ENCODE measurements at places on chromosomes 3 and 15.

DNA sequence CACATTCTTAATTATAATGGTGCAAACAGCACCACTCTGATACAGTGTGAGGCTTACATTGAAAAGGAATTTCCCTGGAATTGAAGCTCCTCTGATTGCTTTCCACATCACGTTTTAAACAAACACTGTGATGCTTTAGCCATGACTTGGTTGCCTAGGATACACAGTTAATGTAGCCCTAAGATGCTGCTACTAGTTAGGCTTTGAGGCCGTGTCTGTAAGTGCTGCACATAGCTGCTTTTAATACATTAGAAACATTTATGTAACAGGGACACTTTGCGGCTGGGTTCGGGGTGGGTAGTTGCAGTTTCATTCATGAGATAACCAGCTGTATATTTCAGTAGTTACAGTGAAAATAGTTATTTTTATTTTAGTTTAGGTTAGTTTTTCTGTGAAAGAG is 334.7 kb downstream of the NLGN1 start:
- DNase-seq: no peak

GRCh38 chr3:13013994-13014754 is 59.1 kb downstream of the IQSEC1 start:
- DNase-seq: no peak

- DNase-seq: no peak
Measured at GRCh38 chr3:155869691-155870090, 759 bp upstream of the GMPS start.

- no peak for DNase-seq
Measured at GRCh38 chr3:181941250-181941649, 229.5 kb downstream of the SOX2 start.

- no peak for DNase-seq
Measured at GRCh38 chr3:124774327-124774718, 44.1 kb downstream of the UMPS start.

GRCh38 chr3:176785171-176785570 is 412.1 kb downstream of the TBL1XR1 start:
- no peak for DNase-seq

GRCh38 chr3:169237201-169237600 is 426.3 kb downstream of the MECOM start:
- DNase-seq: no peak

DNA sequence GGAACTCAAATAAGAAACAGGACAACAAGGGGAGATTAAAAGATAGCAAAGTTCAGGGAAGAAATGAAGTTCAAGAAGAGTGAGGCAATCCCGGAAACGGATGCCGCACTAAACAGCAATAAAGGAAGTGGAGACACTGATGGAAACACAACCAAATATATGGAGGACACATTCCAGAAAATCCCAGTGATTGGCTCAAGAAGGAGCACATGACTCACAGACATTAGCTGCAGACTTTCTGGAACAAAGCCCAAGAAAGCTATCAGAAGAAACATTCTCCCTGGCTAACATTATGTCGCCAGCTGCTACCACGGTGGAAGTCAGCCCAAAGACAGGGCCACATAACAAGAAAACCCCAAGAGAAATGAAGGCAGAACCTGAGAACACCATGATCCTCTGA is 18.1 kb upstream of the VGLL4 start:
- no peak for DNase-seq

- DNase-seq: no peak
Measured at GRCh38 chr3:59262076-59262498, 212.3 kb upstream of the CFAP20DC start.

- no peak for DNase-seq
Measured at GRCh38 chr3:52171514-52172261, 17.5 kb upstream of the POC1A start.

DNA sequence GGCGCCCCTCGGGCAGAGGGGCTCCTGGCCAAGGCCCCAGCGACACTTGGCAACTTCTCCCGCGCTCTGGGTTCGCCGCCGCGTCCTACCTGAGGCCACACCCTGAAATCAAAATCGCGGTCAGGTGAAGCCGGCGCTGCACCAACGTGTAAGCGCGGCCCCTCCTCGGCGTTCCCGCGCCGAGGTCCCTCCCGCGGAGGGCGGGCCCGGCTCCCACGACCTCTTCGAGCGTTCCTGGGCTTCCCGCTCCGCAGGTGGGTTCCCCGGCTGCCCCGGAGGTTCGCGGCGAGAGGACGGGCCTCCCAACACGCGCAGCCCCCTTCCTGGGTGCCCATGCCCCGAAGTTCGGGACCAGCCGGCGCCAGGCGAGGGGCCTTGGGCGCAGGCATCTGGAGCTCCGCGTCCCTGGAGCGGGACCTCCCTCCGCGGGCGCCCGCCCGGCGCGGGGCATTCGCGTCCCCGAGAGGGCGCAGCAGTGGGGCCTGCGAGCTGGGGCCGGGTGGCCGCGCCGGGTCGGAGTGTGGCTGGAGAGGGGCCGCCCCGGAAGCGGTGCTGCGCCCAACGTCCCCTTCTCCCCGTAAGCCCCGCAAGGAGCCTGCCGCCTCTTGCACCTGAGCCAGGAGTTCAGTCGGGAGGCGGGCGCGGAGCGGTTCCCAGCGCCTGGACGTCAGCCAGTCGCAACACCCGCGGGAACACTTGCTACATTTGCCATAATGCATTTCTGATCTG is 13.7 kb downstream of the PAK6 start:
- no peak for DNase-seq

GRCh38 chr3:82022836-82023235 is 261.4 kb upstream of the GBE1 start:
- no peak for DNase-seq

DNA sequence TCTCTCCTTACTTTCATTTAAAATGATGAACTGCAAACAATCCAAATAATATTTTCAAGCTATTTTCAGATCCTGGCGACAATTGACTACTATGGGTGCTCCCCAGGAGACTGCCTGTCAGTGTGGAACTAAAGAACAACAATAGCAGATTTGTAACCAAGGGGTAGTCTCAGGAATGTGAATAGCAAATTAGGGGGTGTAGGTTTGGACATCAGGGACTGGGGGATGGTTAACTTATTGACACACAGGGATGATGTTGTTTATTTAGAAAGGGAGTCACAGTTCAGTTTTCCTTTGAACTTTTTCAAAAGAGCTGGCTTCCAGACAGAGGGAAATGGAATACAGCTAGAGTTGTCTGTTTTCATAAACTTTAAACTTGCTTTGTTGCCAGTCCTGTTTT is 229.8 kb downstream of the LRTM1 start:
- DNase-seq: no peak

DNA sequence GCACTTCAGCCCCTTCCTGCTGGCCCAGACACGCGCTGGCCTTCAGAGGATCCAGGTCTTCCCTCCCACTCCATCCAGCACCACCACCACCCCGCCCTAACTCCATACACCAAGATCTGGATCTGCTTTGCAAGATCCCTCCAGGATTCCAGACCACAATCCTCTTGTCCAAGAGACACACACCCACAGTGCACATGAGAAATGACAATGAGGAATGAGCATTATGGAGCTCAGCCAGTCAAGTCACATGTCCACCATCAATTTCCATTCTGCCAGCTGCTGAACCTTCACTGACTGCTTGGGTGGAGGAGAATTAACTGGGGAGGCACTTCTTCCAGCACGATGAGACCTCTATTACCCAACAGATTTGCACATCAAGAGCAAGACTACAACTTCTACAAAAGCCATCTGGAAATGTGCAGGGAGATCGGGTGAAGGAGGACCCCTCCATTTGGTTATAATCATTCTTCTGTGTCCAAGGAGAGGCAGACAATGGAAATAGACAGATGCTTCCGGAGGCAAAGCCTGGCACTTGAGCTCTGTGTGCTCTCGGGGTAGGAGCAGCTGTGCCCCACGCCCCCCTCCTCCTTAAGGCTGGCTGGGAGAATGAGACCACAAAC is 12.3 kb upstream of the SPATA12 start:
- DNase-seq: no peak

DNA sequence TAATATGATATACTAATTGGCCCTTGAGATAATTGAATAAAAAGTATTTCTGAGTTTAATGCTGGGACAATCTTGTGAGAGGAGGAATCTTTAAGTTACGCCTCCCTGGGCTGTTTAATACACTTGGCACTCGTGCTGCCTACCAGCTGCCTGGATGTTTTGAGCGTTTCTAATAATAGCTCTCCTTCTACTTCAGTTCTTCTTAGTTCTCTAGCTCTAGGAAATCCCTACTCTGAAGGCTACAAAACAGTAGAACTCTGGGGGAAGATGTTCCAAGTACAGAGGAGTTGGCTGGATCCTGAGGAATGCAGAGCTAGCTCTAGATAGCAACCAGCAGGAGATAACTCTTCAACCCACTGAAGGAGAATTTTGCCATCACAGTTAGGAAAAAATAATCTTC is 3.5 kb downstream of the NAALADL2 start:
- no peak for DNase-seq

DNA sequence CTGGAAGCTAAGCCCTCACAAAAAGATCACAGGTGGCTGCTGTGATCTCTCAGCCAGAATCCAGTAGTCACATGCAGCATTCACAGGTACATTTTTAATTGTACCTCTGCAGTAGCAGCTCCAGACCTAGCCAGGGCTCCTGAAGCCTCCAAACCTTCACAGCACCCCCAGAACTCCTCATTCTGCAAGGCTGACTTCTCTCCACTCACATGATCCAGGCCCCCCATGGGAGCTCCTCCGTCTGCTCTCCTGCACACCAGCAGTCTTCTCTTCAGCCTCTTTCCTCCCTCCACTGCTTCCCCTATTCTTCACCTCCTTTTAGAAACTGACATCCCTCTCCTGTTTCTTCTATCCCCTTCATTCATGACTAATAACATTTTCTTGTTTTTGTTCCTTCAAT is 13.2 kb upstream of the CPEB1 start:
- DNase-seq: no peak

DNA sequence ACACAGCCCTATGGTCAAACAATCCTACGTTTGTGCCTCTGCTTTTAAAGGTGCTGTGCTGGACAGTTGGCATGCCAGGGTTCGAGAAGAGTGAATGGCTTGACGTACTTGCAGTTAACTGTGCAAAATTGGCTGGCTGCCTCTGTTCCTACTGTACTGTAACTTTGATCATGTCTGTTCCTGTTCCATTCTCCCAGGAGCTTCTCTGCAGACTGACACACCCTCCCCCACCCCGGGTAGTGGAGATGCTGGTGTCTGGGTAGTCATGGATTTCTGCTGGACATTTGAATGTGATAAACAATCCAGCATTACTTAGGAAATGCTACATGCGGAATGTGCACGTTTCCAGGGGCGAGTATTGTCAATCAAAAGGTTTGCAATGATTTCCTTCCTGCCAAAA is 6.5 kb upstream of the VILL start:
- no peak for DNase-seq

- DNase-seq: no peak
Measured at GRCh38 chr3:30098243-30098642, 508.2 kb upstream of the TGFBR2 start.
